GF-D8 (cell line): ENCODE measurements at places on chromosomes 13 and 19.
A peak's percentile ranks its signal among the peaks of the same experiment; 100 is the strongest.

GRCh38 chr19:10699650-10700335, 1.4 kb upstream of the QTRT1 start:
- DNase-seq, result peak; percentile 32

DNA sequence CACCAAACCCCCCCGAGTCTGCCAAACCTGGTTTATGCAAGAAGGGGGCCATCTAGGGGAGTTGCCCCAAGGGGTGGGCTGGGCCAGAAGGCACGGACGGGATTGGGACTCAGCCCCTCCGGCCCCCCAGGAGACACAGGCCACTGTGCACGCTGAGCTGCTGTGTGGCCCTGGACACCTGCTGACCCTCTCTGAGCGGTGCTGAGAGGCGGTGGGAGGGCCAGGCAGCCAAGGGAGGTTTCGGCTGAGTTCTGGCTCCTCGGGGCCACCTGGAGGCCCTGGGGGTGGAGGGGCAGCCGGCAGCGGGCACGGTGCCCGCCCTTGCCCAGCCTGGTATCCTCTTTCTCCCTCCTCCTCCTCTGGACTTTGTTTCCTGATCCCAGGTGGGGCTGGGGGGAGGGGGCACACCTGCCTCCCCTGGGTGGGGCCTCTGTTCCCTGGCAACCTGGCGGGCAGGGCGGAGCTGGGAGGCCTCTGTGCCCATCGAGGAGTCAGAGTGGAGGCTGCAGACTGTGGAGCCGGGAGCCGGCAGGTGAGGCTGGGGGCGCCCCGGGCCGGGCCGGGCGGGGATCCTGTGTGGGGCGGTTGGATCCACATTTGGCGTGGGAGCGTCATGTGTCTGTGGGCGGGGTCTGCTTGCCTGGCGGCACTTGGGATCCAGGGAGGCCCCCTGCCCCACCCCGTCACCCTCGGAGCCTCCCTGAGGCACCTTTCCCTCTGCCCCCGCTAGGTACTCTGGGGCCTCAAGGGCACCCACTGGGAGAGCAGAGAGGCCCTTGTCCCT, at the start of gene MISP:
TSS of gene MISP (plus strand) at position 473 of the 784 bp plus-strand sequence. CDS start 5,835 bp downstream, outside the sequence.
- DNase-seq, result no peak

GRCh38 chr13:93882086-93882651, 597.3 kb downstream of the DCT start:
- no peak for DNase-seq

DNA sequence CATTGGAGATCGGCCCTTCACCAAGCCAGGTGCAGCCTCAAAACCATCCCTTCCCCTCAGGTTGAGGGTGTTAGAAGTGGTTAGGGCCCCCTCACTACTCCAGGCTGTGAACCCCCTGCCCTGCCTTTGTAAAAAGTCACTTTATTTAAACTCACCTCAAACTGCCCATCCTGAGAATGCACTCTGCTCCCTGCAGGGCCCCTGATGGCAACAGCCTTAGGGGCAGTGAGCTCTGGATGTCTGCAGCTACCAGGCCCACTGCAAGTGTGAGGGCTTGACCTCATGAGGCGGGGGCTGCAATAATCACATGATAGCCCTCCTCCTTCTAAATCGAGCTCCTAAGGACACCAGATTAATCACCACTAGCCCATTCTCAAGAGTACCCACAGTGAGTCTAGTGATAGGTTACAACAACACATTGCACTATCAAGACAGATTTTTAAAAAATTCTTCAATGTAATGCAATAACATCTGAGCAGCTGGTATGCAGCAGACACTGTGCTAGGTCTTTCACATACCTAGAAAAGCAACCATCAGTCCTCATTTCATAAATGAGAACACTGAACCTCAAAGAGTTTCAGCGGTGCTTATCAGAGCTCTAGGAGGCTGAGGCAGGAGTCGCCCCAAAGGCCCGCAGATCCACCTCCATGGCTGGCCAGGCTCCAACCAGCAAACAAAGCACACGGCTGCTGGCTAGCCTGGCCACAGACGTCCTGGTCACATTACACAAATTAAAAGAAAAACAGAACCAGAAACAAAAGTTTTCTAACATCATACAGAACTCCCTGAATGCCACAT, 26.0 kb downstream of the SLC7A1 start:
- no peak for DNase-seq

GRCh38 chr13:91248249-91248648, 99.2 kb upstream of the MIR17HG start:
- DNase-seq, result no peak

DNA sequence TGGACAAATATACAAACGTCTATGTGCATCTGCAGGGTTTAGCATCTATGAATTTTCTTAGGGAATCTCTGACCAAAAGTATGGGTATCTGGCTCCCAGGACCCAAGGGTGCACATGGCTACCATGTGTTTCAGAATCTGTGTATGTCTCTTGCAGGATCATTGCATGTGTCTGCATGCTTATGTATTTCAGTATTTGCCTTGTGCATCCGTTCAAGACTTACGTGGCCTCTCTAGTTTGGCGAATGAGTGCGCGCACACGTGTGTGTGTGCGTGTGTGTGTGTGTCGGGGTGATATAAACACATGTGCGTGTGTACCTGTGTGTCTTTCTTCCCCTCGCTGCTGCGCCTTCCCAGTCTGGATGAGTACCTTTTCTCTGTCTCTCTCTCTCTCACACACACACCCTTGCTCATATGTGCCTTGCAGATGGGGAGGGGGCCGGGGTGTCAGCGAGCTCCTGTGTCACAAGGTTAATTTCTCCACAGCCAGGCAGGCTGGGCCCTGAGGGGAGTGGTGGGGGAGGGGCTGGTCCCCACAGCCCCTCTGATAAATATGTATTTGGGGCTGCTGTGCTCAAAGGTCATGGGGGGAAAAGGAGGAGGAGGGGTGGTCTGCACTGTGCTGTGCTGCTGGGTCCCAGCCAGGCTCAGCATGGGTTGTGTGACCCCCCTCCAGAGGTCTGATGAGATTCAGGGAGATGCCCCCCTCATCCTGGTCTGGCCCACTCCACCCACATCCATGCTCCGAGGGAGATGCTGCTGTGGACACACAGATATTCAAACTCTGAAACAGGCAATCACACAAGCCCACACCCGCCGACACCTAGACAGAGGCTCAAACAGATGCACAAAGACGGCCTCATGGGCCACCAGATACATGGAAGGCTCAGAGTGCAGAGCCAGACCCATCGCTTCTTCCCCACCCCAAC, 37.5 kb upstream of the POU2F2 start:
- DNase-seq, result no peak

DNA sequence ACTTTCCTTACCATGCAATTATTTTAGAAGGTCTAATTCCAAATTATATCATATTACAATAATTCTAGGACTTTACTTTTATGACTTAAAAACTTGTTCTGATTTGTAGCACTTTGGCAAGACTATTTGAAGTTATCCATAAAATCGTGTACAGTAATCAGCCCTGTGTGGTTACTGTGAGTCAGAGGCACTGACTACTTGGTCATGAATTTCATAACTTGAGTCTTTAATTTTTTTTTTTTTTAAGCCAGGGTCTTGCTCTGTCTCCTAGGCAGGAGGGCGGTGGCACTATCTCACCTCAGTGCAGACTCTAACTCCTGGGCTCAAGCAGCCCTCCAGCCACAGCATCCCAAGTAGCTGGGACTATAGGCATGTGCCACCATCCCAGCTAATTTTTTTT, 1319.2 kb upstream of the SLC10A2 start:
- no peak for DNase-seq

DNA sequence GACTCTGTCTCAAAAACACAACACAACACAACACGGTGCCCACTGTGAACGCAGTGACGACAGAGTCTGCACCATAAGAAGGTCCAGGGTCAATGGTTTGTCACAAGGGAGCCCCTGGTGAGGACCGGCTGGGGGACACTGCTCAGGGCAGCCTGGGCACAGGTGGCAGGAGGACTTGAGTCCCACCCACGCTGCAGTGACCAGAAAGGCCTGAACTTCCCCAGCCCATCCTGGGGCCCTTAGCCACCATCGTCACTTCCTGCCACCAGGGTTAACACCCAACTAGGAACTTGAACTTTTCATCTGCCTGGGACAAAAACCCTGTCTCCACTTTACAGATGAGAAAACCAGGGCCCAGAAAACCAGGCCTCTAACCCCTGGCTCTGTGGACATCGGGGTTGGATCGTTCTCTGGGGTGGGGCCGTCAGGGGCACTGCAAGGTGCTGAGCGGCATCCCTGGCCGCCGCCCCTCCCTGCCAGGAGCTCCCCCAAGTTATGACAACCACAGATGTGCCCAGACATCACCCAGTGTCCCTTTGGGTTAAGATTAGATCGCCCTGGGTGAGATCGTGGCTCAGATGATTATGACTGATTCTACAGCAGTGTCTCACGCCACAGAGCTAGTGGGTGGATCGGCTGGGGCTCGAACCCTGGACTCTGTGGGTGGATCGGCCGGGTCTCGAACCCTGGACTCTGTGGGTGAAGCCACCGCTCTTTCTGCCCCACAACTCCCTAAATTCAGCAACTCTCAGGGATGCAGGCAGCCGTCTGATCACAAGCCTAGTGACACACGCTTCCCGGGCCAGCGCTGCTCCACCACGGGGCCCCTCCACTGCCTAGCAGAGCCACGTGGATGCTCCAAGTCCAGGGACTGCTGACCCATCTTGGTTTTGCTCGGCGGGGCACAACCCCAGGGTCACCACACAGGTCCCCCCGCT, 14.0 kb downstream of the MOB3A start:
- DNase-seq, result no peak

DNA sequence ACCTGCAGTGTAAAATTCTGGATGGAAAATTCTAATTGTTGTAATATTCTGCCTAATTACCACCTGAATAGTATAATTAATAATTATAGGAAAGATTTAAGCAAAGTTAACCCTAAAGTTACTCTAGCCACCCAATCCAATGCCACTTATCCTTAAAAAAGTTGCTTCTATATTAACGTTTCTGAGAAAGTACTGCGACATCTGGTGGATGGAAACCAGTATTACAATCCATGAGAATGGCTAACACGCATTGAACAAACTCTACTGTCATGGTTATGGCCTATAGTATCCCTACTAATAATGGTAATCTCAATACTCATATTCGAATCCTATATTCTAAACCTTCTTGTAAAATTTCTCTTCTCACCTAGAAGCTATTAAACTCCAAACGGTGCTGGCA, 1551.8 kb downstream of the SLITRK1 start:
- DNase-seq, result no peak

DNA sequence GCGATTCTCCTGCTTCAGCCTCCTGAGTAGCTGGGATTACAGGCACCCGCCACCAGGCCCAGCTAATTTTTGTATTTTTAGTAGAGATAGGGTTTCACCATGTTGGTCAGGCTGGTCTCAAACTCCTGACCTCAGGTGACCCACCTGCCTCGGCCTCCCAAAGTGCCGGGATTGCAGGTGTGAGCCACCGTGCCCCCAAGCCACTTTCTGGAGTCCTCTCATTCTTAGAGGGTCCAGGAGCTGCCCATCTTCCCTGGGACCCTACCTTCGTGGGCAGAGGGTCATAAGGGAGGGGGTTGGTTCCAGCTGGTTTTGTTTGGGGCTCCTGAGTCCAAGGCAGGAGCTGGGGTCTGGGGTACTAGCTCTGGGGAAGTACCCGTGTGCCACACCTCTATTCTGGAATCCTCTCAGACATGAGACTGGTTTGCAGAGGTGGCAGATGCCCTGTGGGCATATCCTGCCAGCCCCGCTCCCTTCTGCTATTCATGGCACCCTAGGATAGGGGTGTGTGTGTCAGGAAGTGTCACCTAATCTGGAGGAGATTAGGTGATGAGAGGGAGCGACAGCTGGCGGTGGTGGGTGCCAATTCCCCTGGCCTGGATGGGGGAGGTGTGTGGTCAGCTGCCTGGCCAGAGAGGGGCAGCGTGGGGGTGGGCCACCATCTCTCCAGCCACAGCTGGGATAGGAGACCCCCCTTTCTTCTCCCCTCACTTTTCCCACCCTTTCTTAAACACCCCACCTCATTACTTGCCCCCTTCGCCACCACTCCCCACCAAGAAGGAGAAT, 2.1 kb downstream of the PRMT1 start:
- no peak for DNase-seq

- no peak for DNase-seq
These were observed 9.9 kb upstream of the SLC46A3 start for GRCh38 chr13:28728642-28729041.

DNA sequence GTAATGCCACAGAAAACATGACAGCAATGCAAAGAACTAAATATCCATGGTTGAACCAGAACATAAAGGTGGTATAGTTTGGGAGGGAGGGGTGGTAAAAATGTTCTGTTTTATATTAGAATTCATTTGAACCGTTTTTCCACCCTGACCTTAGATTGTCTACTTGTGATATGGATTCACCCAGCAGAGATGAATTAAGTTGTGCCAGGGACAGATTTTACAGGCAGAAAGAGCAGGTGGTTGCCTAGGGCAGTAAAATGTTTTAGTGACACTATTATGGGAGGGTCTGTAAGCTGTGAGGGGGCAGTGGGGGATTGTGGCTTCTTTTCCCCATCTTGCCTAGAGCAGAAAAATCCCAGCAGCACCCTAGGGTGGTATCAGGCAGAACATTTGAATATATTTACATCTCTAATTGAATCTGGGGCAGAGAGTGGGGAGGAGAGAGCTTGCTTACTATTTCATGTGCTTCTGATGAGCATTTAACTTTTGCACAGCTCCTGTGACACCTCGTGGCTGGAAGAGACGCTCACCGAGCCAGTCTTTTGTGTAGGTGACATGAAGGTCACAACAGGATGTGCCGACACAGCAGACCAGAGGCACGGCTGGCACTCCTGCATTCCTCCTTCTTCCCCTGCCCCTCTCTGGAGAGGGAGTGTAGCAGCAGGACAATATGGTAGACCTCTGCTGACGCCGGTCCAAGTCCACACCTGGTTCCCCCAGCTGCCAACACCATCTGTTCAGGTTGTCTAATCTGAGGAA, 452.3 kb downstream of the IRS2 start:
- no peak for DNase-seq

DNA sequence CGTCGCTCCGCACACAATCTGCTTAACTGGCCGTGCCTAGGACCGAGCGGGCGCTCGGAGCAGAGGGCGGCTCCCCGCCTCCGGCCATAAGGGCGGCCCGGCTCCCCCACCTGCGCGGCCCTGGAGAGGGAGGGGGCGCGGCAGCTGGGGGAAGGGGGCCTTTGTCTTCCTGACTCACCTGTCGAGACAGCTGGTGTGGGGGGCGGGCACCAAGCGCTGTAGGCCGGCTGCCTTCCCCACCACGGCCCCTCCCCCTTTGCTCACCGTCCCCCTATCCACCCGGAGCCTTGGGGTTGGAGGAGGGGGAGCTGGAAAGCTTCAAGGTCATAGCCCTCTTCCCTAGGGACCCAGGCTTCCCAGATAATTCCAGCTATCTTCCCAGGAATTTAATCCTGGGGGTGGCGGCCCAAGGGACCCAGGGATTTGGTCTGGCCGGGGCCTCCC, 1.2 kb downstream of the VASP start:
- DNase-seq, result no peak

GRCh38 chr19:925087-925525, 729 bp upstream of the ARID3A start:
- peak; percentile 87 for DNase-seq
